ENCODE measurements at places on chromosomes 2 and 18.

- DNase-seq = no peak
These were observed 27.8 kb downstream of the TWIST2 start for GRCh38 chr2:238875471-238876231.

DNA sequence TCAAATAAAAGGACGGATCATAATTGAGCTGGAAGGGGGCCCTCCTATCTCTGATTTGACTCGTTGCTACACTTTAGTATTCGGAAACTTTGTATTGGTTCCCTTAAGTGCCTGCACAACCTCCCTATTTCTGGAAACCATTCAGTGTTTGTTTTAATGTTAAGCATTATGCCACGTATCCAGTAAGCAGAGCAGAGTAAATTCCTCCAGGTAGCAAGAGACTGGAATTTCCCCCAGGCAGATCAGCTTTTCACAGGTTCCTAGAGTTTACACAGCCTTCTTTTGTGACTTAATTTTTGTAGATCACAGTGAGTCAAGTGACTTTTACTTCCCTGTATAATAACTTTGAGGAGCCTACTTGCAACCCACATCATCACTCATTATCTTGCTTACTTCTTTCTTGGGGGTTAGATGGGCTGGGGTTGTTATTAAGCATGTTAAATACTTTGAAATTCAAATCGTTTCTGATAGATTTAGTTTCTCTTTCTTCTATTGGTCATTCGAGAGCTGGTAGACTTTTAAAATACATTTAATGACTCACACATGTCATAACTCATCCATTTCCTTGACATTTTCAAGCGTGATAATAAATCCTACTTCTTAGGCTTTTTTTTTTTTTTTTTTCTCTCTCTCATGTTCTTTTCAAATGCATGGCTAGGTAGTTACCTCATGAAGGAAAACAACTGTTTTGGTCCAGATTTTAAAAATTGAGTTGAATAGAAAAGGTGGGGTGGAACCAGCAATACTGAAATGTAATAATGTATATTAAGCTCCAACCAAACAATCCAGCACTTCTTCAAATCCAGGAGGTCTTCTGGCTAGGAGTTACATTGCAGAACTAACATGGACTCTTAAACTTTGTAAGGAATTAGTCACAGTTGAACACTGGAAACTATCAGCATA, 219.3 kb downstream of the NEDD4L start:
- no peak for DNase-seq

DNA sequence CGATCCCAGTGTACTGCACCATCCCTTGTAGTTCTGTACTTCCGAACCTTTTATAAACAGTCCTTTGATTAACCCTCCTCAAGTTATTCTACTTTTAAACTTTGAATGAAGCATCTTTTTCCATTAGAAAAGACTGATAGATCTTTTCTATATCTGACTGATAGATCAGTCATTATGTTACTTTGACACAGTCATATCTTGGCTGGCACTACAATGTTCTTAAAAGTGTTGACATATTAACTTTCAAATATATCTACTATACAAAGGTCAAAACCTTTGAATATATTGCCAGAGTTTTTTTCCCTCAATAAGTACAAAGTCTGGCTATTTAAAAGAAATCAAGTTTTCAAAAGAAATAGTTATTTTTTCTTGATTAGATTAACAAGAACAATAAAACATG, 35.4 kb upstream of the NABP1 start:
- DNase-seq = peak; percentile 40

DNA sequence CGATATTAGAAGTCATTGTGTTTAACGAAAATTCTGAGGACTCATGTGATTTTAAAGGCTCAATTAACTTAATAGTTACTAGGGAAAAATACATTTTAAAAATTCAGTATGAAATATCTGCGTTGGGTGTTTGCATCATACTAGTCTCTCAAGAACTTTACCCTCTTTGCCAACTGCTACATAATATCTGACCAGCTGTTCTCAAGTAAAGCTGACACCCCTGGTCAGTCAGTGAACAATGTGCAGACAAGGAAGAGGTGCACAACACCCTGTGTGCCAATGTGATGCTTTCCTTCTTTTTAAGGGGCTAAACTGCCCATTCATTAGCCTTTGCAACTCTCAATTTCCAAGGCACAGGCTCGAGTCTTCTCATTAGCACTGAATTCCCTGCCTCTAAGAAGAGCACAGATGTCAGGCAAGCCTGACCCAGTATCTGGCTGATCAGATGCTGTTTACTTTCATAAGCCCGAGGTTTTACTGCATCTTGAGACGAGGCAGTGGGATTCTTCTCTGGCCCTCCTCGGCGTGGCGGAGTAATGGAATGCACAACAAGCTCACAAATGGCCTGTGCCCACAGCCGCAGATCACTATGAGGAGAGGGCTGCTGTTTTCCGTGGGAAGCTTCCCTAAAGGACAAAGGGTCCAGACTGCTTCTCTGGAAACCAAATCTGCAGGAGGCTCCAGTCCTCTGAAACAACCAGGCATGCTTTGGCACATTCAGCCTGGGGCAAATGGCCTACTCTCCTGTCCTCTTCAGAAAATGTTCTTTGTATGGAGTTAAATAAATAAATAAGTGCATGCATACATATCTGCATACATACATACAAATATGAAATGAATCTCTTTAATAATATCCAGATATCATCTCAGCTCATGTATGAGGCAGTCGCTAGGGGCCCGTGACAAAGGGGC, 240.3 kb downstream of the ZNF521 start:
- no peak for DNase-seq

DNA sequence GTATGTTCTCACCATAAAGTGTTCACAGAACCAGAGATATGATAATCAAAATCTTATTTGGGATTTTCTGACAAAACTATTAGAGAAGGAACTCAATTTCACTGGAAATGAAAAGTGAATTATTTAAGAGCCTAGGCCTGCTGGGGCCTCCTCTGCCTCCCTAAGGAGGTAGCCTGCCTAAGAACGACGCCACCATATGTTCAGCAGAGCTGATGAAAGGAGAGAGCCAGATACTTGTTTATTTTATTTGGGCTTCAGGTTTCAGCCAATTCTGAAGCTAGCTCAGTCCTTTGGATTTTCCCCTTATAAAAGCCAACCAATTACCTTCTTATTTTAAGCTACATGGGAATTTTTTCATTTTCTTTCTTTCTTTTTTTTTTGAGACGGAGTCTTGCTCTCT, 433.1 kb upstream of the MAP2 start:
- no peak for DNase-seq

DNA sequence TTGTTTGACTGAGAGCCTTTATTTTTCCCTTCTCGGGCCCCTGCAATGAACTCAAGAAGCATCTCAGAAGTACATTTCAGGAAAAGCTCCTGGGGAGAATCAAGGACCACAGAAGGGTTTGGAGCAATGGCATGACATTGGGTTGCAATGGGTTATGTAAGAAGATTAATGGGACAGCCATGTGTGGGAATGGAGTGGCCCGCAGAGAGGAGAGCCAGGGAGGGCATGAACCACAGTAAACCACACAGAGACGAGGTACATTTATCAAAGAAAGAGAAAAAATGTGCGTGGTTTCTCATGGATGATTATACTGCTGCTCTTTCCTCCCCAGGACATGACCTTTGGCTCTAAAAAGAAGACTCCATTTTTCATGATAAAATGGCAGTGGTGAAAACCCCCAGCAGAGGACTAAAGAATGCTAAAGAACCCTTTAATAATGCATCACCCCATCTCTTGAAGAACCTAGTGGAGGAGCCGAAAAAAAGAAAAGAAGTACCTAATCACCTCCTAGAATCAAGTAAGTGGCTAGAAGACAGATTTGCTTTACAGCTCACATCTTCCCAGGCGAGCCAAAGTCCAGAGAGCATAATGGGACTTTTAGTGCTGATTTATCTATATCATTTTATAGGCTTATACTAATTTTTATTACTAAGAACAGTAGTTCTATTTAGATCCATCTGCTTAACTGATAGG, 1.7 kb downstream of the CFAP221 start:
- no peak for DNase-seq

DNA sequence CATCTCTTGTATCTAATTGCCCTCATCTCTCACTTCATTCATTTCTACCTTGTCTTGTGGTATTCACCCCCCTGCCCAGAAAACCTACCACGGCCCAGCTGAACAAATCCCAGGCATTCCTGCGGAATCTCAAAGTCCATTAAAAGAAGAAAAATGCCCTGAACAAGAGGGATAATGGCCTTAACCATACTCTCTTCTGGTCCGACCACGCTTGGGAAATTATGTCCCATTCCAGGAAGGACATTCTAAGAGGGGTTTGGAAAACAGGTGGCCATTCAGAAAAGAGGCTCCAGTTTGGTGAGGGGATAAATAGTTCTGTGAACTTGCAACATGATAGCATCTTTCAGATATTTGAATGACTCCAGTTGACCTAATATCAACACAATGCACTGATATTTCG, 349.9 kb upstream of the ZNF521 start:
- DNase-seq = no peak

- peak; percentile 24 for DNase-seq
These were observed 2.1 kb downstream of the MARCHF7 start for GRCh38 chr2:159714247-159714930.

DNA sequence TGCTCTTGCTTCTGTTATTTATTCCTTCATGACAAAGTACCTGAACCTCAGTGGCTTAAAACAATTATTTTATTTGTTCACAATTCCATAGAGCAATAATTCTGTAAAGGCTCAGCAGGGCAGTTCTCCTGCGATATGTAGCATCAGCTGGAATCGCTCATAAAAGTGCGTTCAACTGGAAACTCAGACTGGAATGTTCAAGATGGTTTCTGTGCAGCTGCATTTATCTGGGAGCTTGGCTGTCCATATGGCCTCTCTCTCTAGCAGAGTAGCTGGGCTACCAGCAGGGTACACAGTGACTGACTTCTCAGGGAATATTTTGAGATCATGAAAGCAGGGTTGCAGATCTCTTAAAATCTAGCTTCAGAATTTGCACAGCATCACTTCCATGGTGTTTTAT, 13.5 kb downstream of the CCDC121 start:
- no peak for DNase-seq

DNA sequence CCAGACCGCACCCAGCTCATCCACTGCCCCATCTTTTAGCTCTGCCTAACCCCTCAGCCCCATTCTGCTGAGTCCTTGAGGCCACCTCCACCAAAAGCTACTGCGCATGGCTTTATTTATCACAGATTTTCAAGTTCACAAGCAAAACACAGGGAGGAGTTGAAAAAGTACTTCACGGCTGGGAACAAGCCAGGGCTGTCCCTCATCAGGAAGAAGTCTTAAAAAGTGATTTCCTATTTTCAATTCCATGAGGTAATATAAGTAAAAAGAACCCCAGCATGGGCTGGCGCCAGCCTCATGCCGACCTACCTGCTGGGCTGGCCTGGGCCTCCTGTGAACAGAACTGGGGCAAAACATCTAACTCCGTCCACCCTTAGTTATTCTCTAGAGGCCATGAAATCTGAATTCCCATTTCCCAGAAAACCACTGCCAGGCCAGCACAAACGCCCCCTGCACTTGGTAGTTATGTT, 69.0 kb downstream of the POLR1A start:
- no peak for DNase-seq

DNA sequence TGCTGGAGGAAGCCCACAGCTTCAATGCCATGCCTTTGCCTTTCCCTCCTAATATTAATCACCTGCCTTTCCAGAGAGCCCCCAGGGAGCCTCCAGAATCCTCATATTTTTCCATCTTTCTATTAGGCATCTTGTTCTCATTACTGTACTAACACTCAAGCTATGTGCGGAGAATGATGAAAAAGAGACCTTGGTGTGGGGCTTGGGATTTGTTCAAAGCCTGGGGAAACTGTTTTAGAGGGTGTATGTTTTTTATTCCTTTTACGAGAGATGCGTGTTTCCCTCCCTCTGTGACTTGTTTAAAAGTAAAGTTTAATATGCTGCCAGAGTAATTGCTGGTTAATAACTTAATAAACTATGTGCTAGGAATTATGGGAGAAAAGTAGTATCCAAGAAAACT, 102.4 kb upstream of the ZFP36L2 start:
- DNase-seq = no peak

DNA sequence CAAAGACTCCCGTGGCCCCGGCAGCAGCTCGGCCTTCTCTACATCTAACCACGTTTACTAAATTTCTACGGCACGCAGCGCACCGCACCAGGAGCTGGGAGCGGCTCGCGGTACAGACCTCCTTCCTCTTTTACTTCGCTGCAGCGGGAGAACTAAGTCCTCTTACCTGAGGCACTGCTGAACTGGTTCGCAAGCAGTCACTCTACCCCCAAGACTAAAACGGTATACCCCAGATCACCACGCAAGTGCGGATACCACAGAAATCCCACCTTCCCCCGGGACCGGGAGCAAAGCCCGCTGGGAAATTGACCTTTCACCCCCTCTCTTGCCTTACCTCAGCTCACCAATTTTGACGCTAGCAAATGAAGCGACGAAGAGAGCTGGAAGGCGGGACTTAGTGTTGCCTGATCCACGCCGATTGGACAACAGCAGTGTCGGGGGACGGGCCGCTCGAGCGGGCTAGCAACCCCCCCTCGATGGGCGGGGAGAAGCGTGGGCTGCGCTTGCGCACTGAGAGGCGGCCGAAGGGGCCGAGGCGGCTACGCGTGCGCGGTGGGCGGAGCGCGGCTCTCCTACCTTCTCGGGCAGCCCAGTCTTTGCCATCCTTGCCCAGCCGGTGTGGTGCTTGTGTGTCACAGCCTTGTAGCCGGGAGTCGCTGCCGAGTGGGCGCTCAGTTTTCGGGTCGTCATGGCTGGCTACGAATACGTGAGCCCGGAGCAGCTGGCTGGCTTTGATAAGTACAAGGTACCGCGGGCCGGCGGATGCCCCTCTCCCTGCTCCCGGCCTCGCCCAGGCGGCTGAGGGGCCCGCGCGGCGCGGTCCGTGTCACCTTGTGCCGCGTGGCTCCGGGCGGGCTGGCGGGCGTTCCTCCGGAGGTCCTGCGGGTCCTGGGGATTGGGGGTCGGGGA, at the start of gene SELENOI:
TSS of gene SELENOI (plus strand) at position 599 of the 909 bp plus-strand sequence. CDS start at position 689, 90 bp downstream.
- DNase-seq = peak; percentile 100

- DNase-seq = peak; percentile 73
These were observed 84.7 kb downstream of the EHD3 start for GRCh38 chr2:31318361-31319336.

DNA sequence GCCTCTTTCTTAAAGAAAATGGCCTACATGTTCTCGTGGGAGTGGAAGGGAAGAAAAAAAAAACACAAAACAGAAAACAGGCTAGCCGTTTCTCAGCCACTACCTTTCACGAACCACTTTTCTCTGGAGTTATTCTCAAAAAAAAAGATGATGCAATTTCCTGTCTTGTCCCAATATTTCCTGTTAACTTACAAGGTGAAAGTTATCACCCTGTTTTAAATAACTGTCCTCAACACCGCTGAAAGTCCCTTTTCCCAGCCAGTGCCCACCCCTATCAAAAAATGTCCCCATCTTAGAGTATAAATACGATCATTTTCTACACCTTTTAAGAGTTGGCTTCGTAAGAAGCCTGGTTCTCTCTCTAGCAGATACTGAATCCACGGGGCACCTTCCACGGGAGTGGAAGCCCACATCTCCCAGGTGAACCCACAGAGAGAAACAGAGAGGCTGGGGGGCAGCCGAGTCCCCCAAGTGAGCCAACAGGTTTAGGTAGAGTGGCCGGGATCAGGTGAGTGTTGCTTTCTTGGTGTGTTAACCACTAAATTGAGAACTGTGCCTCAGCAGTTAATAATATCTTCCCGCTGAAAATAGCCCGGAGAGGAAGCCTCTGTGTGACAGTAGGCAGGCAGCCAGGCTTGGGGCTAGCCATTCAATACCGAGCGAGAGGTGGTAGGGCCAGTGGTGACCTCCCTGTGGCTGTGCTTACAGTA, 15.9 kb downstream of the SMAD7 start:
- peak; percentile 38 for DNase-seq

Measured in activated CD4-positive, alpha-beta T cell treated with anti-CD3 and anti-CD28 coated beads, Interleukin-2, Interleukin-6, amounts not matched to agents 100 ng/mL and 50 ng/mL, durations not matched to agents 16 hours and 8 hours (primary cell).